Glomerular endothelial cell (primary cell): ENCODE measurements at places on chromosomes 7 and 10. TPM values are rescaled to one million over a fixed set of nuclear protein-coding genes. Genes with fewer than 3 reads are reported as not detected.
A peak's percentile ranks its signal among the peaks of the same experiment; 100 is the strongest.

The LLCFC1 gene
- not detected in 2 replicates for total RNA-seq

The SOSTDC1 gene
- not detected in 2 replicates for total RNA-seq

- DNase-seq: no peak
Observed at GRCh38 chr7:135994466-135995205, 17.5 kb upstream of the MTPN start.

GRCh38 chr7:107742678-107743566, 1.0 kb upstream of the CBLL1 start:
- no peak for DNase-seq

DNA sequence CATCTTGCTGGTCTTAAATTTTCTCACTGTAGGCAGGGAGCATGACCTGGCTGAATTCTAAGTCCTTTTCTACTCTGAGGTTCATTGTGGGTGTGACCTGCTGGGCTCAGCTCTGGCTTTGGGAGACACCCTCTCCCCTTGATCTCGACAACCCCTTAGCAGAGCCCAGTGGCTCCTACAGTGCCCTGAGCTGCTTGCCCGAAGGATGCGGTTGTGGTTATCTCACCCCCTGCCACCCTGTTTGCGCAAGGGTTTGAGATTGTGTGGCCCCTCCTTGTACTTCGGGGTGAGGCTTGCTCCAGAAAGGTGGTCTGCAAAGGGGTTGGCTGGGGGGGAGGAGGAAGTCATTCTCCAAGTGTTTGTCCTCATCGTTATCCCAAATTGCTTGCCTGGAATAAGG, 55.3 kb downstream of the TCF7L2 start:
- no peak for DNase-seq

DNA sequence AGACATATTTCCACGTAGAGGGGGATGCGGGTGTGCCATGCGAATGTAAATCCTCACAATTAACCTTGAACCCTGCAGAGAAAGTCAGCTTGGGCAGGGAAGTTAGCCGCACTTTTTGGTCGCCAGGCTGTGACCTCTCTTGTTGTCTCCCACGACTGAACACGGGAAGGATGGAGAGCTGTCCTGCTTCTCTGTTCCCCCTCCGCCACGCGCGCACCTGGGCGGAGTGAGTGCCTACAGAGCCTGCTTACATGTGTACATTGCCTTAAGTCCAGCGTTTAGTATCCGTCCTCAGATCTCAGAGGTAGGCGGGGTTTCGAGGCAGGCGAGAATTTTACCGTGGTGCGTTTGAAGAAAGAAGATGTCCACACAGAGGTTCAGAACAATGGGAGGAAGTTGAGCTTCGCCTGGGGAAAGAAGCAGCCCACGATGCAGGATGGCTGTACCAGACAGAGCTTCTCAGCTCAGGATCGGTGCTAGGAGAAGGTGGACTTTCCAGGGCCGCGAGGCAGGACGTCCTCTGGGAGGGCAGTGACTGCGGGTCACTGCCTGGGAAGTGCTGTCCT, 482 bp upstream of the ERCC6 start:
- peak; percentile 55 for DNase-seq

DNA sequence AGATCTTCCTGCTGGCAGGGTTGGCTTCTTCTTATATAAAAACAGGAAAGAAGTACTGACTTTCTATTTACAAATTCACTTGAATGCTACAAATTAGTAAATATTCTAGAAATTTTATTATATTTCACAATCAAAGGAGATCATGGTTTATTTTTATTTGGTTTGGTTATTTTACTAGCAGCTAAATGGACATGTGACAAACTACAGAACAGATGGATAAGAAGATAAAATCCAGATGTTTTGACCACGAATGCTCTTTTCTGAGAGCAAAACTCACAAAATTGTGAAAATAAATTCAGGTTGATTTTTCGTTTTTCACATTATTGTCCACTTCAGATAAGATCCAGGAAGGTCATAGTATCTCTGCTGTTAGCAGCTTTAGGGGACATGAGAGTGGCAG, 55.4 kb downstream of the CACNA2D1 start:
- no peak for DNase-seq

DNA sequence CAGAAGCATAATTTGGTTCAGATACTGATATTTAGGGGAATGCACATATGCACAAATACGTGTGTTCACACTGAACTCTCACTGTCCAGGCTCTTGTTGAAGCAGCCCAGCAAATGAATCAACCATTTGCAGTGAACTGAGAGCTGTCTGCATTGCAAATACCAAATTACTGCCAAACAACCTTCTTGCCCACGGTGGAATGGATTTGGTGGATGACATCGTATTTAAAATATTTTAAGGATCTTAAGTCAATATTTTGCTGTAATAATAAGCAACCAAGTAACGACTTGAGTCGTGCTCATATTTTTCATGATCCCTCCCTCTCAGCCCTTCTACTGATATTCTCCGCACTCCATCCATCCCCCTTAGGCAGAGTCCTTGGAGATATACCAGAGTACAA, 107.9 kb upstream of the FEZF1 start:
- no peak for DNase-seq

DNA sequence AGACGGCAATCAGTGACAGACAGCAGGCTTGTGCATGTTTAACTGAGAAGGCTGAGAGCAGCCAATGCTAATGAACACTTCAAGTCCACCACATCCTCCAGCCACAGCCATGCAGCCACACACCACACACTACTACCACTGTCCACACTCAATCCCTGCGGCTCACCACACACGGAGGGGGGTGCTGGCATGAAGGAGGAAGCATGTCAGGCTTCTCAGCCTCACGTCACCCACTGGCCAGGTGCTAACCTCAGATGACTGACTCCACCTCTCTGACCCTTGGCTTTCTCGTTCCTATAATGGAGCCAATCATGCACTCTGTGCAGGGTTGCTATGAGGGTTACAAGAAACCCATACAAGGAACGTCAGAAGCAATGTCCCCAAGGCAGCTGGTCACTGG, 165.4 kb upstream of the RNF32 start:
- DNase-seq: no peak

DNA sequence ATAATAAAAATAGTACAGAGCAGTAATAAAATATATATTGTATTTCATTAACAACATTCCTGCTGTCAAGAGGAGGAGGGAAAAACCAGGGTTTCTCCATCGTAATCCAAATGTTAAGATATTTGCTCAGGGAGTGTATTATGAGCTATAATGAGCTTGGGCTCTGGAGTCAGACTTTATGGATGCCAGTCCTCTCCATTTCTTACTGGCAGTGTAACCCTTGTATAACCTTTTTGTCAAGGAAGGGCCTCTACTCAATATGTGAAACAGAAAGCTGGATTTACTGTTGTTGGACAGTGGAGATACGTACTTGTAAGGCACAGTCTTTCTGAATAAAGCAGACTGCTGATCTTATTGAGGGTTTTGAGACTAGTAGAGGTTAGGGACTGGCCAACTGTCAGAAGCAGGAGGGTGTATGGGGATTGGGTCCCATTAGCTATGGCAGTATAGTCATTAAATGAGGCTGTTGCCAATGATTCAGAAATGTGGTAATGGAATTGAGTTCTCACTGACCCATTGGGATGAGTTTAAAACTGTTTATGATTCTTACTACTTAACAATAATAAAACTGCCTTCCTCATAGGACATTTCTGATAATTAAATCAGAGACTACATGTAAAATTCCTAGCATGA, 56.5 kb downstream of the ZNF277 start:
- DNase-seq: no peak

GRCh38 chr7:43108255-43109011, 4.0 kb upstream of the HECW1 start:
- peak; percentile 7 for DNase-seq

DNA sequence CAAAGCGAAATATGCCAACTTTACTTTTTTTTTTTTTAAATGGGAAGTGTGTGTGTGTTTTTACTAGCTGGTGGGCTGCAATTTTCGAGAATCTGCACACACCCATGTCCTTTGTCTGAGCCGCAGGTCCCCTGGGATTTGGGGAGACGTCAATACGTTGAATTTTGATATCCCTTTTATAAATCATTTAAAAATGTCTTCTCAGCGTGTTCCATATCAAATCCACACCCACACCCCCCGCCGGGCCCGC, 404 bp upstream of the FMC1 start:
- DNase-seq: no peak

DNA sequence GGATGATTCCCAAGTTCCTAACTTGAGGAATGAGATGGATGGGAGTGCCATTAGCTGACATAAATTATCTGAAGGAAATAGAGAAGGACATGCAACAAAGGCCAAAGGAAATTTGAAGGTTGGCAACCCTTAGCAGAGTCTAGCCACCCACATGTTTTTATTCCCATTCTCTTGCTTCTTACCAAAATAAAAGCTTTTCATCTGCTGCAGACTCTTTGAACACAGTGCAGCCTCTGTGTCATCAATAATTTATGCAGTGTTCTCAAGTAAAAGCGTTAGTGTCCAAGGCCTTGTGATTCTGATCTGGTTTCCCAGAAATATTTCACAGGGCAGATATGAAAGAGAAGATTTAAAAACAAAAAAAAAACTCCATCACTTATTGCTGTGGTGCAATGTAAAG, 98.5 kb downstream of the ST7 start:
- no peak for DNase-seq
